8988T (cell line): ENCODE measurements at places on chromosomes 2 and 18.

DNA sequence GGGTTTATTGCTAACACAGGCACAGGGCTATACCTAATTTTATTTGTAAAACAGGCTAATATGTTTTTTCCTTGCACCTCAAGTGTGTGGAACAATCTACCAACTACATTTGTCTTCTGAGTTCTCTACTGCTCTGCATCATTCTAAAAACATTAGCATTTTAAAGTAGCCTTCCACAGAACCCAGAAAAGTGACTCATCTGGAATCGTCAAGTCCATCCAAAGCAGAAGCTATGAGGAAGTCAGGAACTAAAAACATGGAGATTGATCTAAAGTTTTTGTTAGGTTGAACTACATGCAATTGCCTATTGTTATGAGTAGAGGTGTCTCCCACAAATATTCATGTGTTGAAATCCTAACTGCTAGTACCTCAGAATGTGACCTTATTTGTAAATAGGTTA is 70.9 kb downstream of the SUCLG1 start:
- no peak for DNase-seq

GRCh38 chr2:201842131-201842860 is 36.0 kb downstream of the CDK15 start:
- no peak for DNase-seq

- DNase-seq = no peak
Observed at GRCh38 chr18:54742120-54742519, 86.2 kb upstream of the RAB27B start.

DNA sequence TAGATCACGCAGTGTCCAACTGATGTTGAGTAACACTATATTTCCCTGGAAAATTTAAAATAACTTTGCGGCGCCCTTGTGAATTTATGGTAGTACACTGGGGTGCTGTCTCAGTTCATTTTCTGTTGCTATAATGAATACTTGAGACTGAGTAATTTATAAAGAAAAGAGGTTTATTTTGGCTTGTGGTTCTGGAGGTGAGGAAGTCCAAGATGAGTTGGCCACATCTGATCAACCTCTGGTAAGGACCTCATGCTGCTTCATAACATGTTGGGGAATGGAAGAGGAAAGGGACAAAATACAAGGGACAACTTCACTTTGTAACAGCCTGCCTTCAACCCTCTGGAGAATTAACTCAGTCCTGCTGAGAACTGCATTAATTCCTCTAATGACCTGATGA is 36.4 kb downstream of the ACTR3 start:
- DNase-seq = no peak

DNA sequence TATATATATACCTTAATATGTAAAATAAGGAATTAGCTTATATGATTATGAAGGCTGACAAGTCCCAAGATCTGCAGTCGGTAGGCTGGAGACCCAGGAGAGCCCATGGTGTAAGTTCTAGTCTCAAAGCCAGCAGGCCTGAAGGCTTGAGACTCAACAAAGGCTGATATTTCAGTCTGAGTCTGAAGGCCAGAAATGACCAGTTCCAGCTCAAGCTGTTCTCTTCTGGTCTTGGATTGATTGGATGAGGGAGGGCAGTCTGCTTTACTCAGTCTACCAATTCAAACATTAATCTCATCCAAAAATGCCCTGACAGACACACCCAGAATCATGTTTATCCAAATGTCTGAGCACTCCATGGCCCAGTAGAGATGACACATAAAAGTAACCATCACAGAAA is 22.0 kb downstream of the HNMT start:
- DNase-seq = no peak

DNA sequence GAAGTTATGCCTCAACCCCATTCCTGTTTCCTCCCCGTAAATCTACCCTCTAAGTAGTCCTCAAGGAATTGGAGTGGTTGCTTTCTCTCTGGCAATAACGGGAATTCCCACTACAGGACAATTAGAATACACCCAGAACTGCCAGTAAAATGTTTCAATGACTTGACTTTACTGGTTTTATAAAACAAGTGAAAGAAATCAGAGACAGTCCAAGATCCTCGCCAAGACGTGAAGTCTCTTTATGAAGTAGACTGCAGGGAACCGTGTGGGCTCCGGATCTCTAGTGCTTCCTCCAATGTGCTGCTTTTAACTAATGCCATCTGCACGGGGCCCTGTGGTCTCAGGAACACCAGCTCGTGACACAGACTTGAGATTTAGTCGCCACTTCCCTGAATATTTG is 101.4 kb downstream of the CPO start:
- DNase-seq = no peak

DNA sequence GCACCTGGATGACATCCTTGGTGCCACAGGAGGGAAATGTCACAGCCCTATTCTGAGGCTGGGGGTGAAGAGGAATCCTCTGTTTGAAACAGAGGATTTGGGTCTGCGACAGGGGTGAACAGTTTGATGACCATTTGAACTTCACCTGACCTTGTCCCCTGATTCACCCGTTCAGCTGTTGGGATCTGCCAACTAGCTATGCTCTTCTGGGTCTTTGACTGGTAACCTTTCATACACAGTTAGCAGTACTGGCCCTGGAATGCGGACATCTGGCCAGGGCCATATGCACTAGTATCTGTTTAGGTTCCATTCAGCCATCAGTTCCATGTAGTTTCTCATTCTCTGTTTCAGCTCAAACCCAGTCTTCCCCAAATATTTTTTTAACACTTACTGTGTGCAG is 72.6 kb upstream of the MCFD2 start:
- no peak for DNase-seq
